ENCODE measurements at places on chromosomes 2 and 18.

DNA sequence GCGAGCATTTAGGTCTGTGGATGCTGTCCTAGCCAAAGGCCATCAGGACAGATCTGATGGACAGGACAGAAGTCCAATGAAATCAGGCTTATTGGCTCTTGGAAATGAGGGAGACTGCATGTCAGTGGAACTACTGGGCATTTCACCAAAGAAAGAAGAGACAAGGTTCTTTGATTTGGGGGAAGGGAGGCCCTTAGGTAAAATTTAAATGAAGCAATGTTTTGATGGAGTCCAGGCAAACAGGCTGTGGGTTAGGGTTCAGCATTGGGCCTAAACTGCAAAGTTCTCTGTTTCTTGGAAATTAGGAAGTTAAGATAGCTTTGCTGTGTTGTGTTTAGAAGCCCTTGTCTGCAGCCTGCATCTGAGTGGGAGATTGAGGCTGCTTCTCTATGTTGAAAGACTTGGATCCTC, 31.6 kb upstream of the RNF149 start:
- DNase-seq, result no peak

DNA sequence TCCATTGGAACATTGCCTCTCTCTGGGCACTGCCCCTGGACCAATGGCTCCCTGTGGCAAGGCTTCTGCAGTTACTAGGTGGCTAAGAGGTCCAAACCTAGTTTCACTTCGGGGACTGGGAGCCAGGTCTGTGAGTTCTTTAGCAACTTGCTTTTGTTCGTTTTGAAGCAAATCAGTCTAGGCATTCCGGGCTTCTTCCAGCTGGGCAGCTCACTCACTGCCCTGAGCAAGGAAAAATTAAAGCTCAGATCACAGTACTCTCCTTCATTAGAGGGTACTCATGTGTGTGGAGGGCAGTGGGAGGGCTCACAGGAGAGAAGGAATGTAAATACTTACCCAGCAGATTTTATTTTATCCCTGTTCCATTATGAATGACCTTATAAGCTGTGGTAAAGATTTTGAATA, 80.3 kb downstream of the SPP2 start:
- no peak for DNase-seq

GRCh38 chr2:19465978-19466377, 107.6 kb upstream of the OSR1 start:
- no peak for DNase-seq

- no peak for DNase-seq
These were observed 57.4 kb upstream of the SMAD7 start for GRCh38 chr18:49008156-49008555.

- no peak for DNase-seq
These were observed 133.2 kb downstream of the NAPG start for GRCh38 chr18:10659000-10659399.

- no peak for DNase-seq
These were observed 231.2 kb upstream of the CYP26B1 start for GRCh38 chr2:72378753-72379348.

DNA sequence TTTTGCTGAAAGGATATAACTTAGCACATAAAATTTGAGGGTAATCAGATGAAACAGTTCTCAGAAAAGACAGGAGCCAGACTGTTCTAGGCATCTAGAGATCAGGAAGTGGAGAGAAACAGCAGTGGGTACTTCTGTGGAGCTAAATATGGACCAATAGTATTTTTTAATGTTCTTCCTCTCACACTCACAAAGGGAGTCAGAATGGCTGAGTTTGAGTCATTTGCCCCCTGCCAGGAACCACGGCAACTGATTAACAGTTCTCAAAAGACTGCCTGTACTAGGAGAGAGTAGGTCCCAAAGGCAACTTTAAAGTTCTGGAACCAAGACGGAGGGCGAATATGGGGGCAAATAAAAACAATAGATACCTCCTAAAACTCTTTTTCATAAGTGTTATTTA, 107.5 kb downstream of the GULP1 start:
- no peak for DNase-seq

DNA sequence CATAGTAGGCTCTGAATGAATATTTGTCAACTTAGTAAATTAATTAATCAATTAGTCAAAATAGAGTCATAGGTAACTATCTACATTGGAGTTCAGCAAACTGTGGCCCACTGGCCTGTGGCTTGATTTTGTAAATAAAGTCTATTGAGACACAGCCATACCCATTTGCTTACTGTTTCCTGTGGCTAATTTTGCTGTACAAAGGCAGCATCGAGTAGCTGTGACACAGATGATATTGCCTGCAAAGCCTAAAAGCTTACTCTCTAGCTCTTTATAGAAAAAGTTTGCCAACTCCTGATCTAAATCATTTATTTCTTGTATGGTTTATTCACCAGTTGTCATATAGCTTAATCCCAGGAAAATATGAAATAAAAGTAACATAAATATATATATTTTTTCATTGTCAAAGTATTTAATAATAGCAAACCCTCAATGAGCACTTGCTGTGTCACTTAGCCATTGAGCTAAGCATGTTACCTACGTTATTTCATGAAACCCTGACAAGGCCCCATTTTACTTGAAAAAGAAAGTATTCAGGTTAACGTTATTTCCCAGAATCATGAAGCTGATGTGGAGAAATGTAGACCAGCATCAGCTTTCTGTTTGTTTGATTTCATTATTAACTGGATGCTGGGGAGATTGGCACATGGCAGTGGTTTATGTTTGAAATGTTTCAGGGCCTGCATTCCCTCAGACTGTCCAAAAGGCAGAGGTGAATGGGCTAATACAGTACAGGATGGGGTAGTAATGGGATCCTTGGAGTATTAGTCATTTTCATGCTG, 69.6 kb downstream of the ICOS start:
- DNase-seq, result no peak

GRCh38 chr2:121993682-121994081, 238.2 kb downstream of the TSN start:
- no peak for DNase-seq

DNA sequence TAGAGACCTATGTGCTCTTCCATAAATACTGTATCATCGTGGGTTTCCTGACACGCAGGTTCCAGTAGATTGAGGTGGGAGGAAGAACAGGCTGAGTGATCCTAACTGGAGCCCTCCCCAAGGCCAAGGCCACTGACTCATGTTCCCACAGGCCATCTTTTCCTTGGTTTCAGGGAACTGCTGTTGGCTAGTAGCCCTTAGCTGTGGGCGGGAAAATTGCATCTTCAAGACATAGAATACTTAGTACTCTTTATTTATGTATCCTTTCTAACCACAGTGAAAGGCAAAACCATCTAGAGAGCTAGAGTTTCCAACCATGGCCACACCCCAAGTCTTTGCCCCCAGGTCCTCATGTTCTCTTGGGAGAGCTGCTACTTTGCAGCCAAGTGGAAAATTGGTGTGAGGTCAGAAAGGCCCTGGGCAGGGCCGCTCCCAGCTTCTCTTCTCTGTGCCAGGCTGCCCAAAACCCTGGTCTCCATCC, 55.9 kb downstream of the COPS8 start:
- DNase-seq, result no peak

- DNase-seq, result no peak
These were observed 86.3 kb upstream of the EFEMP1 start for GRCh38 chr2:56009758-56010458.

- DNase-seq, result no peak
These were observed 93.8 kb upstream of the SKOR2 start for GRCh38 chr18:47345291-47345690.

- no peak for DNase-seq
These were observed 293 bp upstream of the D2HGDH start for GRCh38 chr2:241734208-241734466.

DNA sequence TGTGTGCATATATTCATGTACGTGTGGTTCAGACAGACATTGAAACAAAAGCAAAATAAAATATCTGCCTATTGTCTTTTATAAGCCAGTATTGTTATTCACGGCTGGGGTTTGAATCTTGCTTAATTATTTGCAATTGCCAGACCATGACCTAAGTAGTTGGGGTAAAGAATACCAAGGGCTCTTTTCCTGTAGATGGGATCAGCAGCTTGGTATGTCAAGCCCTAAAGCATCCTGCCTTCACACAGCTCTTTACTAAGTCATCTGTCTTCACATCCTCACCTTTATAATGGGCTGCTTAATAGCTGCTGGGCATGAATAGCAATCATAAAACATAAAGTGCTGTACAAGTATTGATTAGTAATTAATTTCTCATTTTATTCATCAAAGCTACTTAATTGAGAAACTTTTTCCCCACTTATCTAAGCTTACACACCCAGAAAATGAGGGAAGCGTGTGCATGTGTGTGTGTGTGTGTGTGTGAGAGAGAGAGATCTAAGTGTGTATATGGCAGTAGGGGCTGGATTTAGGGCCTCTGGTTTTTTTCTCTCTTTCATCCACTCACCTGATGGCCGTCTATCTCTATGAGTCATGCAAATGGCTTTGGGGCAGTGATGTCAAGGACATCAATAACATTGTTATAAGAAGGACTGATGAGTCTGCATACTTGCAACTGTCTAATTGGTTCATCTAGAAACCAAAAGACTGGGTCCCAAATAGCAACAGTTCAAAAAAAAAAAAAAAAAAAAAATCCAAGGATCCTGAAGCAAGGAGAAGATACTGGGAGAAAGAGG, 244.1 kb upstream of the TNP1 start:
- no peak for DNase-seq
